ENCODE measurements at places on chromosomes 5 and 9.

GRCh38 chr5:172151661-172152210, 36.3 kb downstream of the STK10 start:
- DNase-seq = no peak

- no peak for DNase-seq
Measured at GRCh38 chr9:114697951-114698351, 16.0 kb upstream of the TEX48 start.

- DNase-seq = no peak
Measured at GRCh38 chr5:155080721-155081120, 67.2 kb downstream of the KIF4B start.

DNA sequence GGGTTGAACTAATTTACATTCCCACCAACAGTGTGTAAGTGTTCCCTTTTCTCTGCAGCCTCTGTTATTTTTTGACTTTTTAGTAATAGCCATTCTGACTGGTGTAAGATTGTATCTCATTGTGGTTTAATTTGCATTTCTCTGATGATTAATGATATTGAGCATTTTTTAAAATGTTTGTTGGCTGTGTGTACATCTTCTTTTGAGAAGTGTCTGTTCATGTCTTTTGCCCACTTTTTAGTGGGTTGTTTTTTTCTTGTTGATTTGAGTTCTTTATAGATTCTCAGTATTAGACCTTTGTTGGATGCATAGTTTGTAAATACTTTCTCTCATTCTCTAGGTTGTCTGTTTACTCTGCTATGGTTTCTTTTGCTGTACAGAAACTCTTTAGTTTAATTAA, 101.6 kb downstream of the NIPBL start:
- no peak for DNase-seq

DNA sequence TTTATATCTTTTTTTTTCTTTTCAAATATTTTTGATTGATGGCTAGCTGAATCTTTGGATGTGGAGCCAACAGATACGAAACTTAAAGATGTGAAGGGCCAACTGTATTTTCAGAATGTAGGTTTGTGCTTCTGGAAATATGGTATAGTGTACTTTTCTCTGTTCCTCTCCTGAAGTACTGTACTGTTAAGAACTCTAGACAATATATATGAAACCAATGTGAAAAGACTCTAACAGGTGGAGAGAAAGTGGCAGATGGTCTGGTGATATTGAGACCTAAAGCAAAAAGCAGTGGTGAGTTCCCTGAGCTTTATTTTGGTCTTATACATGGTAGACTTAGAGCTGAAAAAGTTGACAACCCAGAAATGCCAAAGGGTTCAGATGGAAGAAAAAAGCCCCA, 185.0 kb upstream of the GRIN3A start:
- DNase-seq = no peak

GRCh38 chr9:106310782-106311181, 552.2 kb upstream of the ZNF462 start:
- no peak for DNase-seq

DNA sequence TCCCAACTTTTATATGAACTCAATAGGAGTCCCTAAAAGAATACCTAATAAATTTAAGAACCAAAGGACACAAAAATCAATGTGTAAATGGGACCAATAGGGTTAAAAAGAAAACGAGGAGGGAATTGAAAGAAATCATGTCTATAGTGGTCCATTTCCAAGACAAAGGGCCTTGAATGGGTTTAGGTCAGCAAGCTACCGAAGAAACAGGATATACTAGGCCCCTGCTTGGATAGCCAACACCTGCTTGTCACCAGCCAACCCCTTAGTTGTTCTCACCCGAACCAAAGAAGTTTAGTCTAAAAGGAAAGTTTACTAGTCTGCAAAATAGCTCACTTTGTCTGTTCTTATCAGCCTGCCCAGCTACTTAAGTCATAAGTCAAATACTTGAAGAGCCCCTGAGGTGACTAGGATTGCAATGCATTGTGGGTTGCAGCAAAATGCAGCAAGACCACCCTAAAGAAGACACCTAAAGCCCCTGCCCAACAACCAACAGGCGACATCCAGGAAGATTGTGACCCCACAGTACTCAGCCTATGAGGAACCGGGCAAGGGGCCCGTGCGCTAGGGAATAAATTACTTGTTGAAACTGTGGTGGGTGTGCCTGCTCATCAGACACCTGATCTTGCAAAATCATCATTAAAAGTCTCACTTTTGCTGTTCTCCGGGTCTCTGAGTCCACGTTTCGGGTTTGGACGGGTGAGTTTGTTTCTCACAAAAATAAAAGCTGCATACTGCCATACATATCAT, 183.9 kb upstream of the PPP1R26 start:
- no peak for DNase-seq

DNA sequence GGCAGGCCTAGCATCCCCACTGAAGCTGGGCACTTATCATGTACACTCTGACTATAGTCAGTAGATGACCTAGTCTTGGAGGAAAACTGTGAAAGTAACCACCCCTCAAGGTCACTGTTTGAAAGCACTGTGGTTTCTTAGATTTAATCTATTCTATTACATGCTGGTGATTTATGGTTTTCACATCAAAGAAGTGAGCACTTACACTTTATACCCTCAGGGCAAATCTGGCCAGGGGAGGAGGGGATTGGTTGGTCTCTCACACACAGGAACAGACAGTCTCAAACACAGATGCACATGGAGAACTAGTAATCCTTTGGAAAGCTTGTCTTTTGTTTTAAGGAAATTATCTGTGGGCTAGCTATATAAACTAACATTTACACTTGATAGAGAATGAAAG, 17.9 kb upstream of the SPIN1 start:
- DNase-seq = no peak

- DNase-seq = no peak
Measured at GRCh38 chr9:126516936-126517832, 96.5 kb upstream of the LMX1B start.

- DNase-seq = no peak
Measured at GRCh38 chr5:113427871-113428574, 6.8 kb downstream of the TSSK1B start.

DNA sequence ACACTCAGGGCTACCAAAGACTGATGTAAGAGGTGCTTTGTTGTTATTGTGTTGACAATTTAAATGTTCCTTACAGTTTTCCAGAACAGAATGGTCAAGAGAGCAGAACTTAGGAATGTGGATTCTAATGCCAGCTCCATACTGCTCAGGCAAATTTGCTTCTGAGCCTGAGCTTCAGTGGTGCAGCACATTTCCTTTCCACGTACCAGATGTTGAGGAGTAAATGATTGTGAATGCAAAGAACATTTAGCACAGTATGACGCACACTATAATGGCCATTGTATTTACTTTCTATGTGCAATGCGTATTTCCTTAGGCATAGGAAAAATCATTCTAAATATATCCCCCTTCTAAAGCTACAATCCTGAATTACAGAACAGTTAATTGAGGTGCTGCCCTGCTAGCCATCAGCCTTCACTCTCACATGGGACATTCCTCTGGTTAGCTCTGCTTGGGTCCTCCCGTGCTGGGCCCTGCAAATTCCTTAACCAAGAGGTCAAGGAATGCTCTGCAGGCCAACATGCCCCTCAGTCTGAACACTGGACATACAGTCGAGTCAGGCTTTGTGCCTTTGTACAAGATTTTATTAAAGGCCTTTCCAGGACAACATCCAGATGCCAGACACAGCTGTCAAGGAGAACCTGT, 21.1 kb upstream of the TMEM174 start:
- DNase-seq = no peak

DNA sequence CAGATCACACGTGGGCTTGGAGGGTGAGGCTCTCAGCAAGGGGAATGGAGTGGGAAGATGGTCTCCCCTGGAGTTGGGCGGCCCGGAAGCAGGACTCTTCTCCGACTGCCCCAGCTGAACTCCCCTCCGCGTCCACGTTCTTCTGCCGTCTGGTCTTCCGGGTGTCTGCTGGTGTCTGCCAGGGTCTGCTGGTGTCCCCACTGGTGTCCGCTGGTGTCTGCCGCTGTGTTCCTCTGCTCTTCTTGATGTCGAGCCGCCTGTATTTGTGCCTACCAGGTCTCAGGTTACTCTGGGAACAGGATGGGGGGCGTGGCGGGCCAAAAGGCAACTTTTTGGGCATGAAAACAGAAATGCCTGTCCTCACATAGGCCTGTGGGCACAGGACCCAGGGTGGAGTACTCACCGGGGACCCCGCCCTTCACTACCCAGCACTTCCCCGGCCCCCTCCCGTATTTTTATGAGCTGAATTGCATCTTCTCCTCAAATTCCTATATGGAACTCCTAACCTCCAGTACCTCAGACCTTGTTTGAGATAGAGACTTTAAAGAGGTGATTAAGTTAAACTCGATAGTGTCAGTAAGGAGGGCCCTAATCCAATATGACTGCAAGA, 675.4 kb downstream of the SEMA5A start:
- no peak for DNase-seq

- DNase-seq = no peak
Measured at GRCh38 chr5:37847978-37848425, 8.2 kb upstream of the GDNF start.

DNA sequence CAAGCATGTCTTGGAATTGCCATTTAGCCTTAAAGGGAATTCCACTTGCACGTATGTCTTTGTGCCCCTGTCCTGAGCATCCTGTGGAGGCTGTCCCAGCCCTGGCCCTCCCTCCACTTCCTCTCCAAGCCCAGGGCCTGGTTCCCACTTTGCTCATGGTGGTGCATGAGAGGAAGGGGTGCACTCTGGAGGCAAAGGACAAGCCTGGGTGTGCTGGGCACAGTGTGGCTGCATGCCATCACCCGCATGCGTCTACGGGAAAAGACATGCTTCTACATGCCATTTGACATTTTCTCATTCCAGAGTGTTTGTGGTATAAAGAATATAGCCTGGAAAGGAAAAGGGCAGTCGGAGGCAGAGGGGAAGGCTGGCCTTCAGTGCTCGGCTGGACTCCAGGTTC, 7.2 kb upstream of the IRX2 start:
- DNase-seq = no peak
